ENCODE measurements at places on chromosomes 3 and 15.

- no peak for DNase-seq
Observed at GRCh38 chr15:61327019-61327631, 98.0 kb upstream of the RORA start.

DNA sequence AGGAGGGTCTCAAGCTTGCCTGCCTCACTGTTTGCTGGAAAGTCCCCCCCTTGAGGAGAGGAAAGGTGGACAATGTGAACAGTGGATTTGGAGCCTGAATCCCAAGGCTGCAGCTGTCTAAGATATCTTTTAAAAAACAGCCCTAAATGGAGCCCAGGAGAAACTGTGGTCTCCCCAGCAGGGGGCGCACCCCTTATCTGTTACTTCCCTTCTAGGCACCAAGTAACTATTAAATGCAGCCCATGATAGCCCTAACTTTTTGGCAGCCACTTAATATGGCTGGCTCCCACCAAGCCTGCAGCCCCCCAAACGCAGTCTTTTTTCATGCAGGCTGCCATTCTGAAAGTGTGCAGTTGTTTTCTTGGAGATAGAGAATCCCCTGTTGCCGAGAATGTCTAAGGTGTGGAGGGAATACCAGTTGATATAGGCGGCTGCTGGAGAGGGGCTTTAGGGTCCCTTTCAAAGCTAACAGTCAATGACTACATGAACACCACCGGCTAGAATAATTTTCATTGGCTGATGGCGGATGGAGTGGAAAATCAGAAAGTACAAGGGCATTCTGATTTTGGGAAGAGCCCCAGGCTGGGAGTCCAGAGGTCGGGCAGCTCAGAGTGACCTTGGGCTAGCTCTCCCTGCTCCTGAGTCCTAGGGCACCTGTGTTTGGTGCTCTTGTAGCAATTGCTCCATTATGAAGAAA, 1.3 kb downstream of the RHCG start:
- no peak for DNase-seq

- no peak for DNase-seq
Observed at GRCh38 chr15:40247406-40247971, 8.6 kb downstream of the PAK6 start.

GRCh38 chr3:9098716-9099675, 135.7 kb upstream of the RAD18 start:
- DNase-seq, result no peak

DNA sequence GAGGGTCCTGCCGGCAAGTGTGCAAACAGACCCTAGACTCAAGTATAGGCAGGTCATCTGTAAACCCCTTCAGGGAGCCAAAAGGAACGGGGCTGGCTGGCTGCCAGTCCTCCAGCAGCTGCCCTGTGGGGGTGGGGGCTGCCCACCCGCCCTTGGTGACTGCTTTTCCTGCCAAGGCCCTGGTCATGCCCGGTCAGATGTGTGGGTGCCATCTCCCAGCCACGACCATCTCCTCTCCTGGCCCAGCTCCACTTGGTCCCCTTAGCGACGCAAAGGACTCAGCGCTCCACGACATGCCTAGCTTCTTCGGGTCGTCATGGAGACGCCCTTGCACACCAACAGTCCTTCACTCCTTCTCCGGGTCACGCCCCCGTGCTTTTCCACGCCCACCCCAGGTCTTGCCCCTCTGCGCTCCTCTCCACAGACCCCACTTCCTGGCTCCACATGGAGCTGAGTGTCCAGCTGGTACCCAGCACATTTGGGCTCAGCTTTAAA, 2.4 kb downstream of the MUC4 start:
- no peak for DNase-seq

DNA sequence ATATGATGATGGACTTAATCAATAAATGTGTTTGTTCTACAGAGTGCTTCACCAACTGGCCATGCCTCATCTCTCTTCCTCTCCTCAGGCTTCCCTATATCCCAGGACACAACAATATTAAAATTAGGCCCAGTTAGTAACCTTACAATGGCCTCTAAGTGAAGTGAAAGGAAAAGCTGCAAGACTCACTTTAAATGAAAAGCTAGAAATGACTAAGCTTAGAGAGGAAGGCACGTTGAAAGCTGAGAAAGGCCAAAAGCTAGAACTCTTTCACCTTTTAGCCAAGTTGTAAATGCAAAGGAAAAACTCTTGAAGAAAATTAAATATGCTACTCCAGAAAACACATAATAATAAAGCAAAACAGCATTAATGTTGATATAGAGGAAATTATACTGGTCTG, 1010.3 kb downstream of the NAALADL2 start:
- DNase-seq, result no peak

DNA sequence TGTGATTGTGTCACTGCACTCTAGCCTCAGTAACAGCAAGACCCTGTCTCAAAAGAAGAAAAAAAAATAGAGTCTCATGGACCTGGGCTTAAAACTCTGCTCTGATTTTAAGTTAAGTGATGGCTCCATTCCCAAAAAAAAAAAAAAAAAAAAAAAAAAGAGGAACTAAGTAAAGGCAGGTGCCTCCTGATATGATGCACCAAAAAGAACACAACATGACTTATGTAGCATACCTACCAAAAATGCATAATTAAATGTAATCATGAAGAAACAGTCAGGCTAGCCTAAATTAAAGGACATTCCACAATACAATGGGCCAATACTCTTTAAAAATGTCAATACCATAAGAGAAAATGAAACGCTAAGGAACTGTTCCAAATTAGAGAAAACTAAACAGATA, 5.4 kb upstream of the IREB2 start:
- no peak for DNase-seq

DNA sequence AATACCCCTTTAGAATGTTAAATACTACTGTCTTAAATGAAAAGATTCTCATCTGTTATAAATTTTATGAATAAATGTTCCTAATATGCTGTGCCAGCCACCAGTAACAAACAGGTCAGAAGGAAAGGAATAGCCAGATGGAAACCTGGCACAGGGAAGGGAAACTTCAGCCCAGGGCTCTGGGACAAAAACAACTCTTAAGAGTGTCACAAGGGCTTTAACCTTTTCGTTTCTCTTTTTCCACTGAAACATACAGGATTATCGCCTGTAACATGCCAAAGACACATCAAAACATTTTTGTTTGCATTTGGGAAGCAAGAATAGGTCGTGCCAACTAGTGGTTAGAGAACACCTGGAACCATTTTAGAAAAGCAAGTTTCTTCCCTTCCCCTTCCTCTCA, 109.0 kb upstream of the NEDD4 start:
- DNase-seq, result no peak

GRCh38 chr3:194798486-194798885, 112.8 kb downstream of the FAM43A start:
- DNase-seq, result no peak

DNA sequence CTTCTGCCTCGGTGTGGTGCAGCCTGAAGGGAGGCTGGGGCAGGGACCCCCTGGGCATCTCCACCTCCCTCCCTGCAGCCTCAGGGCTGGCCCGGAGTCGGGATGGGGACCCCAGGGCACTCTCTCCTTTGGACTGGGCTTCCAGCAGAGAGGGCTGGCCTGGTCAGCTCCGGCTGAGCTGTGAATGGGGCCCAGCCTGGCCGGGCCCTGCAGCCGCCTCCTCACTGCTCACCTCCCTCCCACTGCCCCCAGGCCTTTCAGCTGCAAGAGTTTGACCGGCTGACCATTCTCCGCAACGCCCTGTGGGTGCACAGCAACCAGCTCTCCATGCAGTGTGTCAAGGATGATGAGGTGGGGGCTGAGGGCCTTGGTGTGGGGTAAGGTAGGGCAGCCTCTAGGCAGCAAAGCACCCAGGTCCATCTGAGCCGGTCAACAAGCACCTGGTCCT, 36.0 kb downstream of the PSTPIP1 start:
- no peak for DNase-seq

- no peak for DNase-seq
Observed at GRCh38 chr3:16468336-16469098, 45.0 kb downstream of the RFTN1 start.

DNA sequence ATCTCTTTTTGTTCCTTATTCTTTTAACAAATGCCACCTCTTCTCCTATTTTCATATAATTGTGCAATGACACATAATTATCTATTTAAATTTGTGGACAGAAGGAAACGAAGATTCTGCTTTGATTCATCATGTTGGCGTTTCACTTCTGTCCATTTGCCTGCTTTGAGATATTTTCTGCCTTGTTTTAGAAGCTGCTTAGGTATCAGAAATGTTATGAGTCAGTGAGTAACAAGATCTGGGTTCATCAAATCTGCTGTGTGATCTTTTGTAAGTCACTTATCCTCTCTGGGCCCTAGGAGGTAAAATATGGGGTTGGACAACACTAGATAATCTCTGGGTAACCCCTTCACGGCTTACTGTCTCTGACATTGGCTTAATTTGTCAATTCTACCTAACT, 7.3 kb upstream of the MINDY4B start:
- no peak for DNase-seq

- DNase-seq, result no peak
Observed at GRCh38 chr15:70478251-70478990, 284.9 kb downstream of the UACA start.

DNA sequence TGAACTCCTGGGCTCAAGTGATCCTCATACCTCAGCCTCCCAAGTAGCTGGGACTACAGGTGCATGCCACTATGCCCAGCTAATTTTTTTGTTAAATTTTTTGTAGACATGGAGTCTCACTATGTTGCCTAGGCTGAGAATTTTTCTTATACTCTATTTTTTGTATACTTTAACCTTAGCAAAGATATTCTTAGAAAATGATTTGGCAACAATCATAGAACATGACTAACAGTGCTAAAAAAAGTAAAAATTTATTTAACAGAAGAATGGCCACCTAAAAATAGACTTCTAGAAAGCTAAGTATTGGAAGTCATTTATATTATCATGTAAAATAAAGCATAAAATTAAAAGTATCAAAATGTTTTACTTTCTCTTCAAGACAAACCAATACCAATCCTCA, 322.3 kb downstream of the PLCL2 start:
- DNase-seq, result no peak

GRCh38 chr3:19573644-19574043, 360.4 kb downstream of the EFHB start:
- no peak for DNase-seq

All from activated CD8-positive, alpha-beta memory T cell treated with anti-CD3 and anti-CD28 coated beads for 1 hour (primary cell).